Peyer's patch (tissue), 4 donors: ENCODE measurements at places on chromosomes 6 and 20. TPM values are rescaled to one million over a fixed set of nuclear protein-coding genes. Genes with fewer than 3 reads are reported as not detected.
A peak's percentile ranks its signal among the peaks of the same experiment; 100 is the strongest.

GRCh38 chr6:69866770-69867638 lies 648 bp downstream of the COL19A1 start:
- H3K36me3 ChIP-seq: no peaks in the 10 kb centered on the region
- H3K27me3 ChIP-seq: no peaks in the 10 kb centered on the region
- H3K4me3 ChIP-seq: peak overlapping the region; percentile 68
- peak; percentile 66 for DNase-seq

HLA-DPA1 gene
- total RNA-seq: 61.7 TPM

DNA sequence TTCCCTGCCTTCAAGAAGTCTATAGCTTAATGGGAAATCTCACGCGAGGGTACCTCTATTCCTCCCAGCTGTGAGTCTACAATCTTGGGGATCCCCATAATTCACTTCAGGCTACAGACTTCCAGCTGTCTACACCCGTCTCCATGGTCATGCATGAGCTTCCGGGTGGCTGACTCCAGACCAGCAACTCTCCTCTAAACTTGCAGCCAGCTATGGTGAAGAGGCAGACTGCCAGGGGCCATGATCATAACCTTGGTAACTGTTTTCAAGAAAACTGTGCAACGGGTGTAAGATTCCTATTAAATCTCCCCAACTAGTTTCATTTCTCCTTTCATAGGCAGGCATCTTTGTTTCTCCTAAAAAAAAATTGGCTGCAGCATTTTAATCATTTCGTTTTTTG lies 534.4 kb upstream of the CHD6 start:
- no peak overlapping the region for H3K4me3 ChIP-seq
- DNase-seq: no peak
- H3K4me1 ChIP-seq: no peaks in the 10 kb centered on the region
- no peaks in the 10 kb centered on the region for H3K27me3 ChIP-seq
- no peak overlapping the region for H3K27ac ChIP-seq

LPA gene
- total RNA-seq: 0.94 TPM

BCAS1 gene
- 51.5 TPM for total RNA-seq

IDH3B gene
- 130 TPM for total RNA-seq

DNA sequence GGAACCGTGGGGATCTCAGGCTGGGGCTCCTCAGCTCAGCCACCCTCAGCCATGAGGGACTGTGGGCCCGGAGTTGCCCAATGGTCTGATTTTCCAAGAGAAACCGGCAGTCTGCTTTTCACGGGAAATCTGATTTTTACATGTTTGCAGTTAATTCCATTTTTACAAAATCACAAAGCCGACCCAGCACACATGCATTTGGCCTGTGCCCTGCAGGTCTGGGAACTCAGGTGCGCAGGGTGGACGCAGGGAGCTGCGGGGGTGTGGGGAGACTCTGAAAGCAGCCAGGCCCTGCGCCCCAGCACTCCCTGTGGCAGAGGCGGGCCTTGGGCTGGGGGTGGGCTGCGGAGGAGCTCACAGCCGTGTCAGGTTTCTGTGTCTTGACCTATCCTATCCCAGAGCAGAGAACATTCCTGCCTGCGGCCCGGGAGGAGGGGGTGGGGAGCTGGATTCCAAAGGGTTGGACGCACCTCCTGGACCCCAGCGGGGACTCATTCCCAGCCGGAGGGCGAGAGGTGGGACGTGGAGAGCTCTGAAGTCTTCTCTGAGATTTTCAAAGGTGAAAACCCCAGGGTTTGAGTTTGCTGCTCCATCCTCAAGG lies 60.6 kb downstream of the ADNP start:
- H3K4me1 ChIP-seq: no peaks in the 10 kb centered on the region
- H3K36me3 ChIP-seq: no peaks in the 10 kb centered on the region
- no peak for DNase-seq
- H3K4me3 ChIP-seq: no peak overlapping the region

- H3K4me1 ChIP-seq: peaks cover 6% of the 10 kb centered on the region
- H3K27ac ChIP-seq: no peak overlapping the region
- no peak overlapping the region for H3K4me3 ChIP-seq
Measured at GRCh38 chr6:19849755-19850154, 12.6 kb downstream of the ID4 start.

AAR2 gene
- total RNA-seq: 30.0 TPM

GRCh38 chr6:108760126-108761050 lies 87.8 kb upstream of the ARMC2 start:
- H3K36me3 ChIP-seq: no peaks in the 10 kb centered on the region
- no peaks in the 10 kb centered on the region for H3K4me1 ChIP-seq
- H3K4me3 ChIP-seq: no peak overlapping the region
- H3K27me3 ChIP-seq: no peaks in the 10 kb centered on the region

DNA sequence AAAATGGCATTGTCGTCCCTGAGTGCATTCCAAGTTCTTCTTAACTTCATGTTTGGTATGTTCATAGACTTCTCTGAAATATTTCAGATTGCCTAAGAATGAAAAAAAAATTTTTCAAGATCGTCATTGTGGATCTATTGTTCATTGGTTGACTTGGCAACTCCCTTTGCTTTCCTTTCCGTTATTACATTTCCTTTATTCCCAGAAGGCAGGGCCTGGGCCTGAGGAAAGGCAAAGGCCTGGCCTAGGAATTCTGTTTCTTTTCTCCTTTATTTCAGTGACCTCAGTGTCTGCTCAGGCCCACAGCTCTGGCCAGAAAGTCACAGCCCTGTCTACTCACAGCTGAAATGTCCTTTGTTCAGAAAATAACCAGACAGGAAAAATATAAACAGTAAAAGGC lies 401.6 kb upstream of the PLCB4 start:
- H3K27me3 ChIP-seq: no peaks in the 10 kb centered on the region
- DNase-seq: no peak
- no peaks in the 10 kb centered on the region for H3K4me1 ChIP-seq
- H3K4me3 ChIP-seq: no peak overlapping the region
- no peak overlapping the region for H3K27ac ChIP-seq
- H3K36me3 ChIP-seq: no peaks in the 10 kb centered on the region

DNA sequence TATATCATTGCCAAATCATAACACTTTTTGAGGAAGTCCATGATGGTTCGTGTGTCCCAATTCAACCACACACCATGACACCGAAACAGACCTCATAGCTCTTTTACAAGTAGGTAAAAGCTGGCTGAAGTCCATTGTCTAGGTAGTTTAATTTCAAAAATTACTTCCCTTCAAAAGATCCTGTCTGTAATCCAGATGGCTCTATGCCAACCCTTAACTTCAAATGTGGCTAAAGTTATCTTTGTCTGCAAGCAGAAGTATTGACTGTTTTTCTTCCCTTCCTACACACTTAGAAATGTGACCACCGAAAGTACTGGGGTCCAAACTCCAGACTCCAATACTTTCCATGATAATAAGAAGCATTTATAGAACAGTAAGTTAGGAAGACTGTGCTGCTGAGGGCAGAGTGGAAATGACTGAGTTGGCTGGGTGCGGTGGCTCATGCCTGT lies 8.3 kb upstream of the TIAM2 start:
- H3K4me1 ChIP-seq: no peaks in the 10 kb centered on the region
- H3K36me3 ChIP-seq: no peaks in the 10 kb centered on the region
- no peak for DNase-seq
- no peak overlapping the region for H3K27ac ChIP-seq
- H3K4me3 ChIP-seq: no peak overlapping the region

ZNF334 gene
- 5.0 TPM for total RNA-seq

MUC22 gene
- not detected for total RNA-seq

CCM2L gene
- 8.3 TPM for total RNA-seq

IPCEF1 gene
- 12.0 TPM for total RNA-seq

TAB2 gene
- total RNA-seq: 53.6 TPM

GRCh38 chr6:118525913-118526780 lies 21.9 kb upstream of the PLN start:
- H3K4me1 ChIP-seq: no peaks in the 10 kb centered on the region
- H3K36me3 ChIP-seq: no peaks in the 10 kb centered on the region
- H3K27me3 ChIP-seq: no peaks in the 10 kb centered on the region
- no peak overlapping the region for H3K4me3 ChIP-seq

TMEM170B gene
- 1.1 TPM for total RNA-seq

DNA sequence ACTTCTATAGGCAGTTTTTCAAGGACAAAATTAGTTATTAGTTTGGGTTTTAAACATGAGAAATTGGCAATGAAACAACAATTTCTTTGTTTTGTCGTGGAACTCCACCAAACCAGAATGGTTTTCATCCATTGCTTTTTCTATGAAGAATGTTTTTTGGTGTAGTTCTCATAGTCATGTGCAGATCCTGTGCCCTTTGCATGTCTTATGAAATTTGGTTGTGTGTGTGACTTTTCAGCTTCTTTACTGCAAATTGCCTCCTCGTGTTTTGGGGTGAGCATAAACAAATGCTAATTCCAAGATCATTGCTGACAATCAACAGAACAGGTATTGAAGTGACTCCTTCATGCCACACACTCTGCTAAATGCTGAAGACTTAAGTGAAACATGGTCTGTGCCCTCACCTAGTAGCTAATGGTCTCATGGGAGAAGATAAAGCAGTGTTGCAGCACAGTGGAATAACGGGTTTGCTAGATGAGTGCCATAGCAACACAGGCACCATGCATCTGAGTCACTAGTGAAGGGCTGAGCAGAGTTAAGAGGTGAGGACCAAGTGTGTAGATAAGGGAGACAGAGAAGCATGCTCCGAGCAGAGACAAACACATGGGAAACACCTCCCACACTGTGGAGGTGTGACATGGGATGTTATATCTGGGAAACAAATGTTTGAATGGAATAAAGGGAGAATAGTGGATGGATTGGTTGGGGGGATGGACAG lies 120.0 kb downstream of the SLC16A10 start:
- no peak overlapping the region for H3K4me3 ChIP-seq
- H3K36me3 ChIP-seq: no peaks in the 10 kb centered on the region
- no peaks in the 10 kb centered on the region for H3K27me3 ChIP-seq
- no peaks in the 10 kb centered on the region for H3K4me1 ChIP-seq
- no peak overlapping the region for H3K27ac ChIP-seq

DNA sequence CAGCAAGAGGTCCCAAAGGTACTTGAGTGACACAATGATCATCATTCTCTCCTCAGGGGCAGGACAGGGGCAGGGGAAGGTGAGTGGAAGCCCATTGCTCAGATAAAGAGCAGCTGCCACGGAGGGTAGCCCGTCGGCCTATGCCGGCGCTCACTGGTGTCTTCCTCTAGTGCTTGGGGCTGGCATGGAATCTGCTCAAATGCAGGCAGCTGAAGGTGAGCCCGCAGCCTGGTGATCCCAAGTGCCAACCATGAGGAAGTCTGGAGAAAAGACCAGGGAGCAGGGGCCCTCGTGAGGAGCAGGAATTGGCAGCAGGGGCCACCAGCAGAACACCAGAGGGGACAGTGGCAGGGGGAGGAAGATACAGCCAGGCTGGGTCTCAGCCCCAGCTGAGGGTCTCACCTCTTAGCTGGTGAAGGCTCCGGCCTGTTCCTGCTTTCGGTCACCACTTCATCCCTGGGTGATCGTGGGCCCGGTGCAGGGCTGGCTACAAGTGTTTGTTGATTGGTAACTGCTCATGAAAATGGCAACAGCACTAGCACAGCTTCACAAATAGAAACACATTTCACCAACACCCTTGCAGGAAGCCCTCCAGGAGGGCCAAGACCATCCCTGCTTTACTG lies 24.7 kb downstream of the RBCK1 start:
- H3K4me1 ChIP-seq: peaks cover 14% of the 10 kb centered on the region
- H3K4me3 ChIP-seq: no peak overlapping the region
- no peak for DNase-seq
- no peaks in the 10 kb centered on the region for H3K27me3 ChIP-seq

SLC12A5 gene
- total RNA-seq: not detected

DNA sequence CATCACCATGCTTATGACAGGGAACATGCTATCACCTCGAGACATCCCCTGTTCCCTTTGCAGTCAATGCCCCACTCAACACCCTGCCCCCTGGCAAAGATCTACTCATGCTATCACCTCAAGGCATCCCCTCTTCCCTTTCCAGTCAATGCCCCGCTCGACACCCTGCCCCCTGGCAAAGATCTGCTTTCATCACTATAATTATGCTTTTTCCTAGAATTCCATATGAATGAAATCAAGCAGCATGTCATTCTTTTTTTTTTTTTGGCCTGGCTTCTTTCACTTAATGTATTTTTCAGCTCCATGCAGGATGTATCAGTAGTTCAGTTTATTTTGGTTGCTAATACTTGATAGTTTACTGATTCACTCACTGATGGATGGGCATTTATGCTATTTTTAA lies 554.9 kb downstream of the CDH26 start:
- DNase-seq: no peak
- no peak overlapping the region for H3K27ac ChIP-seq
- H3K36me3 ChIP-seq: no peaks in the 10 kb centered on the region
- H3K4me1 ChIP-seq: no peaks in the 10 kb centered on the region

DNA sequence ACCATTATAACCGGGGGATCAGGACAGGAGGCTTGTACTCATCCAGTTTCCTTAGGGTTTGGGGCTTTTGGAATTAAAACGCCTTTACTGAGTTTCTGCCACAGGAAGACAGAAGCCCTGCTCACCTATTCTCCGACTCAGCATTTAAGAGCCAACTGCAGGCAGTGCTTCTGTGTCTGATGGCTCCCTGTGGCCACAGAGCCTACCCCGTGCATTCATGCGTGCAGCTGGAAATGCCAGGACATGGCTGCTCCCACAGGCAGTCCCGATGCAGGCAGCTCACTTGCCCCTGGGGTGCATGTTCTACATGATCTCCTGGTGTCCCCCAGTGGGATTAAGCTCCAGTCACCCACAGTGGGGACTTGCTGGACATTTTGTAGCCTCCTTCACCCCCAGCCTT lies 22.2 kb downstream of the ZNF831 start:
- H3K27ac ChIP-seq: no peak overlapping the region
- no peaks in the 10 kb centered on the region for H3K36me3 ChIP-seq
- no peaks in the 10 kb centered on the region for H3K27me3 ChIP-seq
- H3K4me1 ChIP-seq: no peaks in the 10 kb centered on the region
- no peak for DNase-seq
- no peak overlapping the region for H3K4me3 ChIP-seq
